ENCODE measurements at places on chromosomes 3 and 15. TPM values are rescaled to one million over a fixed set of nuclear protein-coding genes. Genes with fewer than 3 reads are reported as not detected.

Gene OSTN
- not detected for total RNA-seq

Gene ZNF621
- total RNA-seq, result 7.9 TPM

Gene PPCDC
- total RNA-seq, result 18.0 TPM

Gene GHRL
- not detected for total RNA-seq
